ENCODE measurements at places on chromosomes 16 and 17.
A peak's percentile ranks its signal among the peaks of the same experiment; 100 is the strongest.

GRCh38 chr16:74226338-74226954, 70.2 kb upstream of the PSMD7 start:
- DNase-seq: peak; percentile 3

- no peak for DNase-seq
Measured at GRCh38 chr17:55742272-55743102, 8.4 kb upstream of the PCTP start.

GRCh38 chr17:66777689-66778225, 57.2 kb upstream of the CACNG5 start:
- DNase-seq: no peak

GRCh38 chr16:13036600-13036999, 135.2 kb downstream of the SHISA9 start:
- DNase-seq: peak; percentile 51

DNA sequence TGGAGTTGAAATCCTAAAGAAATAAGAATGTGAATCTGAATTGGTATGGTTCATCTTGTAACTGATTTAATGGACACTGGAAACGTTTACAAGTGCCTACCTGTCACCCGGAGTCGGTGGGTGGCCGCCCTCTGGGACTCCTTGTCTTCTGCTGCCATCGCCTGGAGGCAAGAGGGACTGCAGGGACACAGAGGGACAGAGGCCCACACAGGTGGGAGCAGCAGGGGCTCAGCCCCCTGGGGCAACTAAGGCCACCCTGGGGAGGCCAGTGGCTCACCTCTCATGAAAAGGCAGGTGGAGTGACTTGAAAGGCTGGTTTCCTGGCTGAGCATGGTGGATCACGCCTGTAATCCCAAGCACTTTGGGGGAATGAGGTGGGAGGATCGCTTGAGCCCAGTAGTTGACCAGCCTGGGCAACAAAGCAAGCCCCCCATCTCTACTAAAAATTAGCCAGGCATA, 23.2 kb downstream of the TMEM92 start:
- peak; percentile 79 for DNase-seq
